Smooth muscle cell of bladder (primary cell): ENCODE measurements at places on chromosomes 4 and X. TPM values are rescaled to one million over a fixed set of nuclear protein-coding genes. Genes with fewer than 3 reads are reported as not detected.

Gene ATP8A1
- total RNA-seq = 0.85 and 1.6 TPM in 2 replicates

Gene SRPK3
- total RNA-seq = 0.43 and 0.74 TPM in 2 replicates

Gene STAP1
- total RNA-seq = not detected in 2 replicates

Gene CPZ
- 14.5 and 44.8 TPM in 2 replicates for total RNA-seq

Gene PRKG2
- 4.6 and 5.7 TPM in 2 replicates for total RNA-seq

Gene MGARP
- 19.2 and 31.9 TPM in 2 replicates for total RNA-seq

Gene FAM9B
- total RNA-seq = not detected in 2 replicates

Gene PLXNB3
- 1.3 and 3.9 TPM in 2 replicates for total RNA-seq

Gene ENPEP
- under 0.01 and 0.28 TPM in 2 replicates for total RNA-seq

Gene ESX1
- total RNA-seq = not detected in 2 replicates

Gene IBSP
- not detected in 2 replicates for total RNA-seq

Gene DCLK2
- 5.8 and 8.9 TPM in 2 replicates for total RNA-seq

Gene AKAP14
- not detected in 2 replicates for total RNA-seq

Gene RPS6KA6
- total RNA-seq = 12.7 and 15.9 TPM in 2 replicates

Gene CXCL6
- total RNA-seq = 32.7 and 66.7 TPM in 2 replicates

Gene ADH1B
- 81.4 and 83.2 TPM in 2 replicates for total RNA-seq

Gene HHIP
- under 0.01 and 0.43 TPM in 2 replicates for total RNA-seq

Gene TAF7L
- 0.37 and 0.43 TPM in 2 replicates for total RNA-seq

Gene TMEM144
- total RNA-seq = 8.1 and 9.2 TPM in 2 replicates

Gene RADX
- total RNA-seq = 1.00 and 1.0 TPM in 2 replicates

Gene CCNQ
- total RNA-seq = 33.7 and 40.0 TPM in 2 replicates
